Foreskin keratinocyte (primary cell): ENCODE measurements at places on chromosomes 3 and 15.

DNA sequence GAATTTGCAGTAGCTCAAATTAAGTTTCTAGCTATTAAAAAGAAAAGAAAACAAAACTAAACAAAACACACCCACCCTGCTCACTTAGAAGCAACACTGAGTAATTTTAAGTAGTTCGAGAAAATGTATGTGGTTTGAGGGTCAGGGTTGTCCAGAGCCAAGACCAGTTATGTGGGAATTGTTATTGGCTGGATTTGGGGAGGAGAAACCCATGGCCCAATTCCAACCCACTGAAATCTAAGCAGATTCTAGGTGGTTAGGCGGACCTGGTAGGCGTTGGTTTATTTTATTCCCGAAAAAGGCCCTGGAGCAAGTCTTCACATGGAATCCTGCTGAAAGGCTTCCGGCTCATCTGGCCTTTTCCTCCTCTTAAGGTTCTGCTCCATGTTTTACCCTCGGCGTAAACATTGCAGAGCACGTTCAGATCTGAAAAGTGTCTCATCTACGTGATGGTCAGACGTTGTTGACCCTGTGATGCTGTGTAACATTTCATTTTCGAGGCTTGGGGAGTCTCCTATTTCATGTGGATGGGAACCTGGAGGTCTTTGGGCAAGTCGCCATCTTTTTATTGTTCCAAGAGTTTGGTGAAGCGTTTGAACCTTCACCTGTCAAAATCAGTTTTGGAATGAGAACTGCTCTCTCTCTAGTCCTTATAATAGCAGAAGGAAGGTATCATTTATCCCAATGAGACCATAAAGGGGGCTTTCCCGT is 64.0 kb downstream of the FLNB start:
- DNase-seq = no peak

GRCh38 chr15:73628976-73629797 is 4.0 kb downstream of the NPTN start:
- no peak for DNase-seq

DNA sequence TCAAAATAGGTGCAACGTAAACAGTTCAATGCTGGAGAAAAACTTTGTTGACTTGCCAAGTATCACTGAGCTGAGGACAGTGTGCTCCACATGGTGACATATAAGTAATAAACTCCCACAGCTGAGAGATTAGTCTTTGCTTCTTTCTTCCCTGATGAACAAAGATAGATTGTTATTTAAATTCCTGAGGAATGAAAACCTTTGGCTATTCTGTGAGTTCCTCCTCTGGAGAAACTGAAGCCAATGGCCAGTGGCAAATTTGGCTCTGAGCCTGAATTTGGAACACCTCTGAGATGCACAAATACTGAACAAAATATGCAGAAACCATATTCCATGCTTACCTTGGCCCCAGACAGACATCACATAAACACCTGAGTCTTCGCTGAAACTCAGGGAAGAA is 63.3 kb downstream of the RPL22L1 start:
- peak; percentile 15 for DNase-seq

- no peak for DNase-seq
Measured at GRCh38 chr15:90058775-90059174, 43.5 kb downstream of the IDH2 start.

- DNase-seq = peak; percentile 73
Measured at GRCh38 chr3:105527949-105528348, 161.2 kb downstream of the ALCAM start.

DNA sequence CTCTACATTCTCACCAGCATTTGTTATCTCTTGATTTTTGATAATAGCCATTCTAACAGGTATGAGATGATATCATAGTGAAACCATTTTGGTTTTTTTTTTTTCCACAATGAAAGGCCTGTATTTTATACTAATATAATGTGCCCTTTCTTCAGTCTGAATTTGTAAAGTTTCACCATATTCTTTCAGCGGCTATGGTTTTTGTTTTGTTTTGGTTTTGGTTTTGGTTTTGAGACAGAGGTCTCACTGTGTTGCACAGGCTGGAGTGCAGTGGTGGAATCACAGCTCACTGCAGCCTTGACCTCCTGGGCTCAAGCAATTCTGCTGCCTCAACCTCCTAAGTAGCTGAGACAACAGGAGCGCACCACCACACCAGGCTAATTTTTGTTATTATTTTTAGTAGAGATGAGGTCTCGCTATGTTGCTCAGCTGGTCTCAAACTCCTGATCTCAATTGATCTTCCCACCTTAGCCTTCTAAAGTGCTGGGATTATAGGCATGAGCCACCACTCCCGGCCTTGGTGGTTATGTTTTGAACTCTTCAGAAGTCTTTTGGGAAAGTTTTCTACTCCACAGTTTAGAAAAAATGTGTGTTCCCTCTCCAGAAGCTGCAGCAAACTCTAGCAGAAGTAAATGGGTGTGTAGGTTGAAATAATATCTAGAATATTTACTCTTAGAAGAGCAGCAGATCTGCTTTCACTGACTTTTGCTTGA is 110.2 kb upstream of the UMPS start:
- DNase-seq = no peak

DNA sequence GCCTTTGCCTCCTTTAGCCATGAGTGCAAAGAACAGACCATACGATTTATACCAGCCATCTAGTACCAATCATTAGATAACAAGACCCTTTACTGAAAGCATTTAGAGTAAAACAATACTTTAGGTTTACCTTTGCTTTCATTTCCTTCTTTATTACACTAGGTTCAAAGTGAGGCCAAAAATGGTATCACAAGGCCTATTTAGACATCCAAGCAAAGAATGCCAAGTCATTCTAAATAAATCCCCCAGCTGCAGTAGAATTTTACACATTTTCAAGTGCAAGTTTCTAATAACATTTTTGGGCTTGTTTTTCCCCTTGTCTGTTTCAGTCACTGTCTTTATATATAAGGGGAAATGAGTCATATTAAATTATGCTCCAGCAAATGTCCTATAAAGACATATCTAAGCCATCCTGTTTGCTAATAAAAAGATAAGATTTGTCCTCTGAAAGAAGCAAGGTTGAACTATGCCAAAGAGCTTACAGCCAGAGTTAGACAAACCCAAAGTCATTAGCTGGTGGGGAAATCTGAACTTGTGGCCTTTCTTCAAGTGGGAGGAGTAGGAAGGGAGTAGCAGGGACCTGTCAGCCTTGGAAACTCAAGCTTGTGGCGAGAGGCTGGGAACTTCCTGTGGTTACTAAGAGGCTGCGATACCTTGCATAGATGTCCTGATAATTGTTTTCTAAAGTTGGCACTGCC is 232.7 kb downstream of the MECOM start:
- DNase-seq = peak; percentile 58

- no peak for DNase-seq
Measured at GRCh38 chr15:99586121-99586520, 20.3 kb downstream of the MEF2A start.

- DNase-seq = no peak
Measured at GRCh38 chr3:156586905-156587759, 32.2 kb upstream of the SSR3 start.

DNA sequence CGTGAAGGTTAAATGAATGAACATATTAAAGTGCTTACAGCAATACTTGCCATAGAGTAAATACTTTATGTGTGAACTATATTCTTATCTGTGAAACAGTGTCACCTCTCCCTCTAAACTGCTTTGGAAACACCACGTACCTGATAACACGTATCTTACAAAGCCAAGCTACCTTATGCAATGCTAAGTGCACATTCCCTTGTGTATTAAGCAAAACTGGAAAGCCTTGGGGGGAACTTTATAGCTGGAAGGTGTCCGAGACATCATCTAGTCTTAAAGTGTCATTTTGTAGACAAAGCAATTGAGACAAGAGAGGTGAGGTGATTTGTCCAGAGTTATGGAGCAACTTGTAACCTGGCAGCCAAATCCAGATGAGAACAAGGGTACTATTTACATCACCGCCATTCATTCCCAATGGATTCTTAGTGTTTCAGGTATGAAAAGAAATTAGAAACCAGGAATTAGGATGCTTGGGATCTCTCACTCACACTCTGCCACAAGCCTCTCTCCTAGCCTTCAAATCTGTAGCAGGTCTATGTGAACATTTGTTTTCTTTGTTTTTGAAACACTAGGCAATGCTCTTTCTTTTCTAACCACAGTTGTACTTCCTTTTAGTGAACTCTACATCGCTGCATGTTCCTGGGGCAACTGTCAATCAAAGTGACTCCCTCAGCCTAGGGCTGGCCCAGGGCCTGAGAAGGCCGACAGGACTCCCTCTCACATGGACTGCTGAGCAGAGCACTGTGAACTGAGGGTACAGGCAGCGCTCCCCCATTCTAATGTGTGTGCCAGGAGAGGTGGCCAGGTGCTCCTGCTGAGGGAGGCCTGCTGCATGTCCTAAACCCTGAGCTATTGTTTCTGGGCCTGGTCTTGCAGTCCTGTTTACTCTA is 13.9 kb upstream of the MGLL start:
- DNase-seq = no peak

DNA sequence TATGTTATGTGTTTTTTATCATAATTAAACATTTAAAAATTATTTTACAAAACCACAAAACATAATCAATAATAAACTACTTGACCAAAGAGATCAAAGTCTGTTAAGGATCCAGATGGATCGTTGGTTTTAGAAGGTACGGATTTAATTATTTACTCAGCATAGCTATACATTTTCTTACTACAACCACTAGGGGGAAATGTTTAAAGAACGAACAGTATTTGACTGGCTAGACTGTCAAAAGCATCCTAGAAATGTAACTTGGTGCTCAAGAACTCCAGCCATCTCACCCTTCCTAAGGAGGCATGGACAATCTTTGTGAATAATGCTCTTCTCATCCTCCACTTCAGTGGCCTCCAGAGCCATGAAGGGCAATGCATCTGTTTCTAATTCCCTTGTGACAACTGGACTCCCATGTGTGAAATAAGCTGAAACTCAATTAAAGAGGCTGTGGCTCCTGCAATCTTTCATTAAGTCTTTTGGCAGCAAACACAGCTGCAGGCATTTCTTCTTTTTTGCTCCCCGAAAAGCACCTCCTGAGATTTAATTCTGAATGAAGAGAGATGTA is 94.7 kb upstream of the TUSC7 start:
- DNase-seq = peak; percentile 15

DNA sequence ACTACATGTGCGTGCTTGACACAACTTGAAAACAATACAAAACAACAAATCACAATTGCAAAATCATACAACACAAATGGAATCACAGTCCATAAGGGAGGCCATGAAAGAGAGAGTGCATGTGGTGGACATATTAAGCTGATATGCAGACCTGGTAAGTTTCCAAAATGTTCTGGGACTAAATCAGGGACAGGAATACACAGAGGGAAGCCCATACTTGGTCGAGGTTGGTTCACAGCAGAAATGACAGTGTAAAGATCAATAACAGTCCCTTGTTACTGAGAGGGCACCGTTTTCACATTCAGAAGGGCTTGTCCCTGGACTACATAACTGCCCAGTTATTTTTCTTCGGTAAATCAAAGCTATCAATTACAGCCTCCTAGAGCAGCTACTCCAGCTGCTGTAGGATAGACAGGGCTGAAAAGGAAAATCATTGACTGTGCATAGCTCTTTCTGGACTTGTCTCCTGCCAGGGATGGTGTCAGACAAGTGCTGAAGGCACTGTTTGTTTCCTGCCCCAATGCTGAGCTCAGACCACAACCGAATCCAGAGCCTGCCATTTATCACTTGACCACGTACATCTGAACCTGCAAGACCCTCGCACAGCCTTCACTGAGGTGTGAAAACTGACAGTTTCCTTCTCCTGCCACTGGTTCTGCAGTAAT is 79.5 kb upstream of the KCNMB2 start:
- no peak for DNase-seq

GRCh38 chr3:61452535-61453090 is 108.8 kb upstream of the PTPRG start:
- DNase-seq = peak; percentile 77

DNA sequence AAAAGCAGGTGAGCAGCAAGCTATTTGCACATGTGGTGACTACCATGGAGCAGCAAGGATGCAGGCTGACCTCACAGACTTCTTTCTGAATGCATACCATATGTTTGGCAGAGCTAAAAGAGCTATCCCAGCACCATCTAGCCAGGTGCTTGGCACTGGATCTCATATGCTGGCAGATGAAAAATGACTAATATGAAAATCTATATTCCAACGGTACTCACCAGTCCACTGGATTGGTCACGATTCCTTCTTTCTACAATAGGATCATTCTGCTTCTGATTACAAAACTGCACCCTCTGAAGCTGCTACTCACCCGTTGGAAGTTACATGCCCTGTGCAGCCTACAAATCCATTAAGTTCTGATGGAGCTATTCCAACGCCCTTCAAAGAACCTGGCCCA is 714.3 kb upstream of the CFAP20DC start:
- no peak for DNase-seq

DNA sequence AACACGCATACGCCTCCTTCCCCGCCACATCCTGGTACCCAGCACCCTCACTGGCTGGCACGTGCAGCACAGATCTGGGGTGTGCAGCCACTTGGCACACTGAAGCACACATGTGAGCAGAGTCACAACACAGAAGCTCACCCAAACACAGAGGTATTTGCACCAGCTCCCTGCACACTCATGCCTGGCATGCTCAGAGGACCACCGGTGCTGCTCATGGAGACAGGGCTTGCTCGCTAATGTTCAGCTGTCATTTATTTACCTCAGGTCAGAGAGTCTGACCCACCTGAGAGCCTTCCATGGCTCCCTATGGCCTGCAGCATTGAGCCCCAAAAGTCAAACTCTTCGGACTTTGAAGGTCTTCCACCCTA is 70.4 kb downstream of the ADAMTS7 start:
- DNase-seq = no peak

DNA sequence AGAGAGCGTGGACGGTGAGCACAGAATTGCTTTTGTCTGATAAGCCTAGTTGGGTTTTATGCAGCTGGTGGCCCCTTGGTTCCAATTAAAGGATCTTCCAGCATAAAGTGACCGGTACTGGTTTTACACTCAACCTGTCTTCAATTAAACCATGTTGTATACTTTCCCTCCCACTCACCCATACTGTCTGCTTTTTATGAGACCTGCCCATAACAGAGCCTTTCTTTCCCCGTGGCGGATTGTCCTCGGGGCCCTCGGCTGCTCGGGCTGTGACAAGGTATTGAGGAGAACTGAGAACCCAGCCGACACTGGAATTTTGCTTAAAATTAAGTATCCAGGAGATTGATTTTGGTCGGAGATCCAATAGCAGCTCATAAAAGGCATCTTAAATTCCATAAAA is 98.4 kb downstream of the TMEM266 start:
- no peak for DNase-seq

DNA sequence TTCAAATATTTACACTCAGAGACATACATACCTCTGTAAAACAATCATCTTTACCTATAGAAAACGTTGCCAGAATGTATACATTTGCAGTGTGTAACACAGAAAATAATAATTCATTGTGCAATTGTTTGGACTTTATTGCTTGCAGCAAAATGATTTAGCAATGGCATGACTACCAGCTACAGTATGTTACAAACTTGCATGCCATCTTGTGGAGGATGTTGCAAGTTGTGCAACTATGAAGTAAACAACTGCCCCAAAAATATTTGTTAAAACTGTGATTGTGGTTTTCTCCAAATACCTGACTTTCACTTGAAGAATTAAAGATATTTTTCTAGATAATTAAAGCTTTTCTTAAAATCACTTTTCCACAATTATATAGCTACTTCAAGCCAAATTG is 27.1 kb upstream of the C3orf49 start:
- DNase-seq = peak; percentile 24
